ENCODE measurements at places on chromosomes 13 and 19.

- no peak for DNase-seq
Observed at GRCh38 chr19:57288373-57288772, 8.1 kb downstream of the ZNF460 start.

DNA sequence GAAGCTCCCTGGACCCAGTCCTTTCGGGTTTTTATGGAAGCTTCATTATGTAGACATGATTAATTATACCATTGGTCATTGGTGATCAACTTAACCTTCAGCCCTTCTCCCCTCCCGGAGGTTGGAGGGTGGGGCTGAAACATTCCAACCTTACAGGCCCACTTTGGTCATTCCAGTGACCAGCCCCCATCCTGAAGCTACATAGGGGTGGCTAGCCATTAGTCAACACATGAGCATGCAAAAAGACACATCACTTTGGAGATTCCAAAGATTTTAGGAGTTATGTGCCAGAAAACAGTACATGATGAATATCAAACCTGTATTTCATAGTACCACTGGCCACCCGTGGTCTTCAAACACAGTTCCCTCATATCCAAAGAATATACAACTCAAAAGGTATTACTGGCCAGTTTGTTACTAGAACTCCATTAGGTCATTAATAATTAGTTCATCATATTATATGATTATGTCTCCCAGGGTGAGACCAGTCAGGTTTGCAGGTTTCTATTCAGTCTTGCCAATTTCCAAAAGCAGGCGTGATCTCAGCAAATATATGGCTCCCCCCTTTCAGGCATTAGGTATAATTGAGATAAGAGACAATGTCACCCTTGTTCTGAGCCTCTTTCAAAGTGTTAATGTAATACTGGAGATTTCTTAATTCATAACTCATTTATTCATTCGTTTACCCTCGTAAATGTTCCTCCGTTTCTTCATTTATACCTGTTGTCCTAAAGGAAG, 11.1 kb downstream of the PPP5C start:
- no peak for DNase-seq

DNA sequence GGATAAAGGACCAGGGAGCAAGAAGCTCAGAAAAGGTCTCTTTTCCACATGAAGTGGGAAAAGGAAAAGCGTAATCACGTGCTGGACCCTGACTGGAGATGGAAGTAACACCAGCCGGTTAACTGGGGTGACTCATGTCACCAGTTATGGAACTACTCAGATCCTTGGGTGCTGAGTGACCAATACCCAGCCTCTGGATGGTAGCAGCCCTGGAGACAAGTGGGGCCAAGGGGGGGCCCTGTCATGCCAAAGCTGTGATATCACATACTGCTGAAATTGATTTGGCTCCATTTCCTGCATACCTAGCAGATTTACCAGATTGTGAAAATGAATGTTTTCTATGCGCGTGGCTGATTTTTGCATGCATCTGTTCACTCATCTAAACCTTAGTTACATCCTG, 158.9 kb downstream of the ZIC5 start:
- DNase-seq, result no peak

- no peak for DNase-seq
Observed at GRCh38 chr13:107332188-107332587, 764.3 kb upstream of the ARGLU1 start.

GRCh38 chr19:32809754-32810153, 59.8 kb downstream of the SLC7A9 start:
- no peak for DNase-seq

- DNase-seq, result peak; percentile 26
Observed at GRCh38 chr13:30751183-30751933, 16.0 kb downstream of the ALOX5AP start.
